ENCODE measurements at places on chromosomes 4 and X.

DNA sequence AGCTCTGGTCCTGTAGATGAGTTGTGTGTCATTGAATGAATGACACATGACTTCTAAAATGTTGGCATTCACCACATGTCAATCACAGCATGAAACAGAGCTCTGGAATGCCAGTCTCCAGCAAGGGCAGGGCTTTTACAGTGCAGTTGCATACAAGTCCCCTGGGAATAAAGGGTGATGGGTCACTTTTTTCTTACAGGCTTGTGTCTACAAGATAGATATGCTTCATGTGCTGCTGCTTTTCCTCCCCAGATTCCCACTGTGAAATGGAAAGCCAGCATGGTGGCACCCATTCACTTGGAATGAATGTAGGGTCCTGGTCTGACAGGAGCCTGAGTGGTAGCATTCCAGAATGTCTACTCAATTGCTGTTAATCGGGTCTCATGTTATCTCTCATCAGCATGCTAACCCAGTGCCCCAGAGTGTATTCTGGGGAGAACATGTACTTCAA is 159.1 kb upstream of the KIT start:
- DNase-seq = no peak

DNA sequence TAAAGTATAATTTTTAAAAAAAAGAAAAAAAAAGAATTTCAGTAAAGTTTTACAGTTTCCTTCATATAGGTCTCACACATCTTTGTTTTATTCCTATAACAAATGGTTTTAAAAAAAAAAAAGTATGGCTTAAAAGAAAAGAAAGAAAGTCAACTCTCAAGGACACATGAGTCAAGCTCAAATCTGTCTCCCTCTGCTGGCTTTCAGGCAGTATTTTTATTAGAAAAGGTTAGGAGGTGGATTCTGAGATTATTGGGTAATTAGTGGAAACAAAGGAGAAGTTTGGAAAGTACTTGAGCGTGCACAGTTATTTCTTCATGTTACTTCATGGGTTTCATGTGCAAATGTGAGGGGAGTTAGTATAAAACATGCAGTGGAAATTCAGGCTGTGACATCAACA is 36.6 kb upstream of the BTC start:
- no peak for DNase-seq

- DNase-seq = no peak
Observed at GRCh38 chr4:29405116-29405515, 1315.1 kb upstream of the PCDH7 start.

DNA sequence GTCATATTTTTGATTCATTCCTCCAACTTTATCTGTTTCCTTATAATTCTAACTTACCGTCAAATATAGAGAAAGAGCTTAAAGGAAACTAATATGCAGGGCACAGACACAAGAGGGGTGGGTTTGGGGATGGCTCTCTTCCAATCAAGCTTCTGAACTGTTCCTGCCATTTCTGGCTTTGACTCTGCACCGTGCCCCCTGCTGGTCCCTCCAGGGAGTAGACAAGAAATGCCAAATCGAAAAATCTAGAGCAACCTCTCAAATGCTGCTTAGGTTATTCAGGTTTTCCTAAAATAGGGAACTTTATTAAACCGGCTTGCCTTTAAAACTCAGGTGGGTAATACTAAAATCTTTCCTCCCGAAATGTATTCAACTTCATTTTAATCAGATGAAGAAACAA is 39.8 kb upstream of the VCX3A start:
- no peak for DNase-seq

GRCh38 chrX:119984652-119985051 is 41.1 kb upstream of the NKAP start:
- DNase-seq = no peak

DNA sequence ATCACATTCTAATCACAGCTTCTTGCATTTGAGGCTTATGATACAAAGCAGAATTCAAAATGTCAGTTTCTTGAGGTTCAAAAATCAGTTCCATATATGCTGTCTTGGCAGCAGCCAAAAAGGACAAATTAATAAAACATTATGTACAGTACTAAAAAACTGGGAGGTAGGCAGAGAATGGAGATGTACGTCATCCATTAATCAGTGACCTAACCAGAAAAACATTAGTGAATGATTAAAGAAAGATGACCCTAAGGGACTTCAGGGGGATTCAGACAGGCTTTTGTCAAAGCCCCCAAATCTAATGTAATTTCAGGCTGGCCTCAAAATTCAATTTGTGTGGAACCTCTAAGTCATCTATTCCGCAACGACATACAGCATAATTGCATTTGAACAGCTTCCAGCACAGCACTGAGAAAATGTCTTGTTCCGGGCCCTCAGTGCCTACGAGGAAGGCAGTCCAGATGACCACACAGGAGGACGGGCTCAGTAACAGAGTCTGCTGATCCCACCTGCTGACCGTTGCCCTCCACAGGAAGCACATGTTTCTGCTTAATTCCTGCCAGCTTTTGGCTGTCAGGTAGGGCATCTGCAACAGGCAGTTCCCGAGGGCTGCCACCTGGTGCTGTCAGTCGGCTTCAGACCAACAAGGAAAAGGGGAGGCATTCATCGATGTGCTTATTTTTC is 83.8 kb upstream of the HHIP start:
- DNase-seq = no peak

DNA sequence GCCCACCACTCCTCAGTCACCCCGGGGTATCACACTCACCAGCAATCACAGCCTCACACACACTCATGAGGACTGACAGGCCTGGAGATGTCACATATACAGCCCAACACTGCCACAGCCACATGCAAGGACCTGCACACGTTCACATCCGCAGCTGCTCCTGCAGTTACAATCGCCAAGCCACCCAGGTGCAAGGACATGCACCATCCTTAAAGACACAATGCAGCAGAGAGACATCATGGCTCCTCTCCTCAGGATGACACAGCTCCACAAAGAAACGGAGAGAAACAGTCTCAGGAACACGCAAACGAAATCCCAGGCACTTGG is 1.1 kb downstream of the PCSK1N start:
- DNase-seq = no peak

DNA sequence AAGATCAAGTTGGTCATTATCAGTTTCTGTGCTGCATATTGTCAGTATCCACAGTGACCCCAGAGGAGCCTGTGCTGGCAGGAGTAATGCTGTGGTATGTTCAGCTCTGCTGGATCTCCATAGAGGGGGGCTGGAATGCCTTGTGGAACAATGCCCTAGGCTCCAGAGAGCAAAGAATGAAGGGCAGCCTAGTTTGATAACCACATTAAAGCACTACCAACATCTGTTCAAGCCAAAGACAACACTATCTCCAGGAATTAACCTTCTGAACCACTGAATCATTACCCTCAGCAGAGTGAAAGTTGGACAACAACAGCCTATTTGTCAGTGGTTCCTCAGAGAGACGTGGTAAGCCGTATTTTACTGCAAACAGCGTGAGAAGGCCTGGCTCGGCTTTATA is 192.3 kb upstream of the CXorf66 start:
- DNase-seq = no peak

Measured in stimulated activated CD8-positive, alpha-beta memory T cell treated with anti-CD3 and anti-CD28 coated beads, Interleukin-15, amount 100 ng/mL, for 4 hours (primary cell).